ENCODE measurements at places on chromosomes 3 and 15. TPM values are rescaled to one million over a fixed set of nuclear protein-coding genes. Genes with fewer than 3 reads are reported as not detected.

DNA sequence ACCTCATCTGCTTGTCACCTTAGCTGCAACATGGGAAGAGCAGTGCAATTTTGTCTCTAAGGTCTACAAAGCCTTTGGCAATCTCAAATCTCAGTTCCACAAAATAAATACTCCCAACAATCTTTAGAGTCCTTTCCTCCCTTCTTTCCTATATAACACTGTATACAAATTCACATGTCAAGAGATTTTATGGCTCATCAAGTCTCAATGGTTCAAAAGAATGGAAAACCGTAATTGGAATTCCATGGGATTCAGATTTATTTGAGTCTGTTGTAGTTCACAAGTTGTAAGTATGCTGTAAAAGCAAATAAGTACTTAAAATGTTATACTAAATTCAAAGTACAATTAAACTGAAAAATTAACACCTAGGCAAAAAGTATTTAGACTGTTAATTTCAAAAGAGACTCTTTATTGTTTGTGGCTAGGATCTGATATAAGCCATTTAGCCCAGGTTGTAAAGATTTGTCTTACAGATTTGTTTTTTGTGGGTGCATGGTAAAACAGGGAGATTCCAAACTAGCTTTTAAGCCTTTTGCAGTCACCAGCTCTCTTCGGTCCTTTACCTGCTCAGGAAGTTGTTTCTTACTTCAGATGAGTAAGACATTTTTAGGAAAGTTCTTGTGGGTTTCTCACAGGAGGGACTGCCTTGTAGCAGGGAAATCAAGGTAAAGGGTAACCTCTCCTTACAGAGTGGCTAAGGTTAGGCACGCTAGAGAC lies 50.1 kb downstream of the CMSS1 start:
- no peak for DNase-seq

DNA sequence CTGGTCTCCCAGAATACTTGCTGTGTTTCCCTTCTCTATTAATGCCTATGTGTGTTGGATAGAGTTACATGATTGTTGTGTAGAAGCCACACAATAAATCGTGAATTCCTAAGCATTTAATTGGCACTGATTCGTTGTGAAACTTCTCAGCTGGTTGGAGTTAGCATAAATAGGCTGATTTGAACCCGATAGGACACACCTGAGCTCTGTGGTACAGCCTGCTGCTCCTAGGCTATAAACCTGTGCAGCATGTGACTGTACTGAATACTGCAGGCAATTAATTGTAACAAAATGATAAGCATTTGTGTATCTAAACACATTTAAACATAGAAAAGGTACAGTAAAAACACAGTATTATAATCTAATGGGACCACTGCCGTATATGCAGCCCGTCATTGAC lies 4.9 kb downstream of the ACAD11 start:
- no peak for DNase-seq

DNA sequence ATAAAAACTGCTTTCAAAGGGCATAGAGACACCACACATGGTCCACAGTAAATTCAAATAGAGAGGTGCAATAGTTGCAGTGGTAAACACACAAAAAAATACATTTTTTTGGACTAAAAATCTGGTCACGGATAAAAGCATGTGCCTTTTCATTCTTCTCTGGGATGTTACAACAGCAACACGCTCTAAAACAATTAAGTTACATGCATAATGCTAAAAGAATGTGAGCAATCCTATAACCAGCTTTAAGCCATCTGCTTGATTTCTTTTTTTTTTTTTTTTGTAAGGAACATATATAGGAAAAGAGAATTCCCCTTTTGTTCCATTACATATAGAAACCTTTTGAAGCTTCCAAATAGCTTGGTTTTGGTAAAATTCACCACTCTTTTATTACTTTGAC lies 20.0 kb downstream of the WNT5A start:
- peak; percentile 80 for DNase-seq

- no peak for DNase-seq
Observed at GRCh38 chr3:69524816-69525215, 138.9 kb upstream of the FRMD4B start.

LMCD1 gene
- 31.8 TPM for total RNA-seq

DNA sequence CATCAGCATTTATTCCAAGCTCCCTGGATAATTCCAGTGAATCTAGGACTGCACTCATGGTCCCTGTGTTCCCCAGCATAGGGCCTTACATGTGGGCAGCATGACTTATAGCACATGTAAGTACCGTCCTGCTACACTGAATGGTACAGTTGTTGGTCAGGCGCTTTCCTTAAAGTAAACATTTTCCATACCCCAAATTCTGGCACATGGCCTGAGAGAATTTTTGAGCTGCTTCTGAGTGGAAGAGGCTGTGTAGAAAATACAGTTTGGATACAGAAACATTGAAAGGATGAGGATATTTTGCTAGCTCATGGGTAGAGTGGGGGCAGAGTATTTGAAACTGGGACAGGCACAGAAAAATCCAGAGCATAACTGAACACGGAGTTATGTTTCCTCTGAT lies 27.6 kb downstream of the CORO2B start:
- no peak for DNase-seq

GRCh38 chr3:114417265-114417664 lies 123.4 kb downstream of the TIGIT start:
- DNase-seq, result no peak
